GM12891 (cell line): ENCODE measurements at places on chromosomes 16 and 17.

- DNase-seq, result no peak
Observed at GRCh38 chr17:70187383-70187782, 18.1 kb downstream of the KCNJ2 start.

- no peak for DNase-seq
Observed at GRCh38 chr16:11007714-11008280, 63.4 kb downstream of the CLEC16A start.

DNA sequence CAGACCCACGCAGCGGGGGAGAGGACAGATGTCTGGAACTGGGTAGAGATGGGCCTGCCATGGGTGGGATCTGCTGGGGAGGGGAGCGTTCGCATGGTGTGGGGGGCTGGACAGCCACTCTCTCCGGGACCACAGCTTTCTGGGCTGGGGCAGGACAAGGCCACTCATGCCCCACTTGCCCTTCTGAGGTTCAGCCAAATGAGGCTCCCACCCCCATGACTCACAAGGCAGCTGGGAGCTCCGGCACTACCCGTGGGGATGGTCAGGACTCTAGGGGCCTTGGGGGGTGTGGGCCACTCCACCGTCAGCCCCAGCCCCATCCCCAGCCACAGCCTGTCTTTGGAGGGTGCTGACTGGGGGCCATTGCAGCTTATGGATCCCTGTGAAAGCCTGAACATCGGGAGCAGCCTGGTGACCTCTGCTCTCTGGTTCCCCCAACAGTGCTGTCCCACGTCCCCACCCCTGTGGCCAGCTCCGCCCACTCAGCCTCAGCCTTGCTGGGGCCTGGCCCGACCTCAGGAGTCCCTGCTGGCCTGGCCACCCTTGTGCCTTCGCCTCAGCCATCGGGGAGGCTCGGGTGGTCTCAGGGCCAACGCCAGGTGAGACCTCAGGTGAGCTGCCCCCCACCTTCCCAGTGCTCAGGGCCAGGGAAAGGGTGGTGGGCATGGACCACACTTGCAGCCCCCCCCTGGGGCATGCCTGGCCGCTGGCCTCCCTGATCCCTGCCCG, 4.7 kb upstream of the CDH15 start:
- DNase-seq, result no peak

DNA sequence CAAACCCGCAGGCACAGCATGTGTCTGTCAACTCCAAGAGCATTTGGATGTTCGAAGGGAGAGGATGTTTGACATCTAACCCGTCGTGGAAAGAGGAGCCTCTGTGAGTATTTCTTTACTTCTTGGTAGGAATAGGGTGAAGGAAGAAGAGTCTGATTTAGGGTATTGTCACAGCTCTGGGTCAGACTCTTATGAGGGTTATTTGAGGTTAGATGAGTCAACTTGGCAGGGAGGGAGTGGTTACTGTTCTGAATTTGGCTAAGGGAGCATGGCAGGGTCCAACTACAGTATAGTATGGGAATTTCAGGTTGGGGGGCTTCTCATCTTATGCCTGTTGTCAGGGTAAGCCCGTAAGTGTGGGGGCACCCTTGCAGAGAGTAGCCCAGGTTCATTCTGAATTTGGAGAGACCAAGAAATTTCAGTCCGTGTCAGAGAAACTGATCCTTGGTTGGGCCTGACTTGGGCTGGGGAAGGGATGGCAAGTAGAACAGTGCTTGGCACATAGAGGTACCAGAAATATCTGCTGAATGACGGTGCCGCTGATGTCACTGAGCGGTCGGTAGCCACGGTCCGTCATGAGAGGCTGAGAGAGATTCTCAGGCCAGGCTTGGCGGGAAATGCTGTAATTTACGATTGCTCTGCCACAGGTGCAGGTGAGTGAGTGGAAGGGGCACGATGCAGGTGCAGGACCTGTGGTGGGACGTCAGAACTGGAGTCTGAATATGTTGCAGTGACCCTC, 43.2 kb downstream of the MYH3 start:
- DNase-seq, result no peak

DNA sequence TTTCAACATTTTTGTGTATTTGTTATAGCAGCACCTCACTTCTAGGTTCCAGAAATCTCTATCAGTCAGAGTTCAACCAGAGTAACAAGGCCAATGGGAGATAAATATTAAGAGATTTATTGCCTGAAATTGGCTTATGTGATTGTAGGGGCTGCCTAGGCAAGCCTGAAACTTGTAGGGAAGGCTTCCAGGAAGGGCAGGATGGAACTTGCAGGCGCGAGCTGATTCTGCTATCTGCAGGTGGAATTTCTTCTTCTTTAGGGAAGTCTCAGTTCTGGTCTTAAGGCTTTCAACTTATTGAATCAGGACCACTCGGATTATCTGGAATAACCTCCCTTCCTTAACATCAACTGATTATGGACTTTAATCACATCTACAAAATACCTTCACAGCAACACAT, 199.5 kb upstream of the NLRP1 start:
- no peak for DNase-seq

GRCh38 chr16:87161822-87162676, 155.1 kb downstream of the C16orf95 start:
- DNase-seq, result no peak

DNA sequence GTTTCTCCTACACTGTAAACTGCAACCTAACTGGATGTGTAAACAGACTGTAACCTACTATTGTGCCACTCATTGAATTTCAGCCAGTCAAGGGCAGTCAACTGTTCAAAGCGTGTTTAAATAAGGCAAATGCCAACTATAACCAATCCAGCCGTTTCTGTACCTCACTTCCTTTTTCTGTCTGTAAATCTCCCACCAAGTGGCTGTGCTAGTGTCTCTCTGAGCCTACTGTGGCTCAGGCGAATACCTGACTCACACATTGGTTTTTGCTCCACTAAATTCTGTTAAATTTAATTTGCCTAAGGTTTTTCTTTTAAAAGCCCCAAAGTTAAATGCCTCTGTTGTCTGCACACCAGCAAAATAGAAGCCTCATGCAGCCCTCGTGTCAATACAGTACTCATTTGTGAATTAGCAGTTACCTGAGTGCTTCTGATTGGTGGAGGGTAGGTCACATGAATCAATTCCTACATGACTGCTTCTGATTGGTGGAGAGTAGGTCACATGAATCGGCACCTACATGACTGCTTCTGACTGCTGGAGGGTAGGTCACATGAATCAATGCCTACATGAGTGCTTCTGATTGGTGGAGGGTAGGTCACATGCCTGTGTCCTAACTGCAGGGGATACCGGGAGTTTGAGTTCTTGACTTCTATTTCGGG, 31.1 kb upstream of the CCR7 start:
- no peak for DNase-seq

DNA sequence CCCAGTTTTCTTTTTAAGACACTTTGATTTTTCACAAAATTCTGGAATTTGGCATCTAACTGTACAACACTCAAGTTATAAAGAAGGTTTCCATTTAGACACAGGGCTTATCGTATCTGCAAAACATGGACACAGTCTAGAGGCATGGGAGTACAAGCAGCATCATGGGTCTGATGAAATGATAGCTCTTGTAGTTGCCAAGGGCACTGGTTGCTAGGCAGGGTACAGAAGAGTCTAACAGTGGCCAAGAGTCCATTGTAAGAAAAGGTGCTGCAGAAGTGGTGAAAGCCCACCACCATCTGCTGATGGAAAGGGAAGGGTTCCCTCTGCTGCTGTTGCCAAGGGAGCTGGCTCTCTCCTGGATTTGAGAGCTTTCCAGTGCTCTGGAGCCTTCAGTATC, 20.8 kb downstream of the MYOCD start:
- no peak for DNase-seq

- no peak for DNase-seq
Observed at GRCh38 chr17:50517504-50518383, 9.5 kb downstream of the MYCBPAP start.

- no peak for DNase-seq
Observed at GRCh38 chr17:9905078-9905415, at the start of gene RCVRN. TSS of gene RCVRN (minus strand) at chr17:9905271. CDS start at chr17:9905180, 91 bp downstream.

GRCh38 chr17:948284-948852, 31.2 kb downstream of the NXN start:
- no peak for DNase-seq

DNA sequence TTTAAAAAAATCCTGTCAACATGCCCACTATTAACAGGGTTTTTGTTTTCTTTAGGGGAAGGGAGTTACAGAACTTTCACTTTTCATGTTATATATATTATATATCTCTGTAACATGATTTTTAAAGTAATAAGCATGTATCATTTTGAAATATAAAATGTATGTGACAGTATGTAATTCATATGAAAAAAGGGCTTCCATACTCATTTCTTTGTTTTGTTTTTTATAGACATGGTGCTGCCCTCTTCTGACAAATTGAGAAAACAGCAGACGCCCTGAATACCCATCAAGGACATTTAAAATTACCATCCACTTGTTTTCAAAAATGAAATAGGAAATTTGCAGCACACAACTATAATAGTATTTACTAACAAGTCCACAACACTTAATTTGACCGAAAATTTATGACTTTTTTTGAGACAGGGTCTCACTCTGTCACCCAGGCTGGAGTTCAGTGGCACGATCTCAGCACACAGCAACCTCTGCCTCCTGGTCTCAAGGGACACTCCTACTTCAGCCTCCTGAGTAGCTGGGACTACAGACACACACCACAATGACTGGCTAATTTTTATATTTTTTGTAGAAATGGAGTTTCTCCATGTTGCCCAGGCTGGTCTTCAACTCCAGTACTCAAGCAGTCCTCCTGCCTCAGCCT, 30.4 kb downstream of the CFDP1 start:
- no peak for DNase-seq

DNA sequence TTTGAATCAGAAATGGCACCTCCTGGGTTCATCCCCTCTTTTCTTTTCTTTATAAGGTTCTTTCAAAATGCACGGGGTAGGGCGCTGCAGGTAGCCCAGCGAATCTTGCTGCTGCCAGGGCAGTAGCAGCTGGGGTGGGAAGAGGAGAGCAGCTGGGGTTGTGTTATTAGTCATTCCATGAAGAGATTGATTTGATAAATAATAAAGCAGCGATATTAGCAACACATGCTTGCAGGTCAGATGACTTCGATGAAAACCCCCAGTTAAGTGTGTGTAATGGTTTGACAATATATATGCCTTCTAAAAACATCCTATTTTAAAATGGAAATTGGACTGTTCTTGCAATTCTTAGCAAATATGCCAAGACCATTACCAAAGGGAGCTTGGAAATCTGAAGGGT, 200.7 kb downstream of the CCDC182 start:
- no peak for DNase-seq

DNA sequence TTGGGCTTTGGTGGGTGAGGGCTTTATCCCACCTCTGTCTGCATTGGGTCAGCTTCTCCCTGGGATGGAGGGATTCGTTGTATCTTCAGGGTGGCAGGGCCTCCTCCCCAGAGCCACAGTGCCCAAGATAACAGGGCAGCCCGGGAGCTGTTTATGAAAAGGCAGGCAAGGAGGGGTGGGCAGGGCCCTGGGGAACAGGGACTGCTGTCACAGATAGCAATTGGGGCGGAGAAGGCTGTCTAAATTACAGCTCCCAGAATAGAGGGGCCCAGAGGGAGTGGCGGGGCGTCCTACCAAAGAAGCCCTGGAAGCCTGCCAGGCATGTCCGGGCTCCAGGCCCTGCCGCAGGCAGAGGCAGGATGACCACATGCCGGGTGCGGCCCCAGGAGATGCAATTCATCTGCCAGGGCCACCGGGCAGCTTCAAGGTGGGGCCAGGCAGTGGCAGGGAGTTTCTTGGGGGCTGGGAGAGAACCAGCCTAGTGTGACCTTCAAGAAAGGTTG, 18.8 kb upstream of the PHOSPHO1 start:
- DNase-seq, result no peak

- no peak for DNase-seq
Observed at GRCh38 chr17:21376081-21376758, at the start of gene KCNJ12. TSS of gene KCNJ12 (plus strand) at chr17:21376357. CDS start at chr17:21415343, 38,986 bp downstream.

GRCh38 chr17:49984283-49984682, 10.7 kb downstream of the DLX3 start:
- no peak for DNase-seq

DNA sequence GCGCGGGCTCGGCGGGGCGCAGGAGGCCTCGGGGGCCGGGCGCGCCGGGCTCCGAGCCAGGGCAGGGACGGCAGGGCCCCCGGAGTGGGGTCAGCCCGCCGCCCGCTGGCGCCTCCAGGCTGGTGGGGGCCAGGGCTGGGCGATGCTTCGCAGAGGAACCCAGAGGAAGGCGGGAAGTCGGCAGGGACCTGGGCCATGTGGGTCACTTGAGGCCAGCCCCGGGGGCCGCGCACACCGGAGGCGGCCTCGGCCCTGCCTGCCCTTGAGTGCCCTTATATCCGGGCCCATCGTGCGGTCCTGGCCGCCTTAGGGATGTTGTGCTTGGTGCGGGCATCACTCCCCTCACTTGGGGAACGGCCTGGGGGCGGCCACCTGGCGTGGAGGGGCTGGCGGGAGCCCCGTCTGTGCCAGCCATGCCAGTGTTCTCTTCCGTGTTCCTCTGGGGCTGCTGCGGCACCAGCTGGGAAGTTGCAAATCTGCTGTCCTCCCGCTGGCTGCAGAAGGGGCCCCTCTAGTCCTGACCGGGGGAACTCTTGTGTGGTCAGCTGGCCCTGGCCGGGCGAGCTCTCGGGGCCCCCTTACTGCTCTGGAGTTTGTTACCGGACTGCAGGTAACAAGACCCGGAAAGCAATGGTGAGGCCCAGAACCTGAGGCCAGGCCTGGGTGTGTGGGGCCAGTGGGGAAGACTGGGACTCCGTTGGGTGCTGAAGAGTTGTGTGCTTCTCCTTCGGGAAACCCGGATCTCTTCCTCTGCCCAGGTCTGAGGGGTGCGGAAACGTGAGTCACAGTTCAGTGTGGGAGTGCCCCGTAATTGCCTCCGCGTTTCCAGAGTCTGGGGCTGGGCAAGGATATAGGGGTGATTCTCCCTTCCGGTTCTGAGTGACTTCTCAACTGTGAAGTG, 849 bp downstream of the CAPN15 start:
- no peak for DNase-seq

DNA sequence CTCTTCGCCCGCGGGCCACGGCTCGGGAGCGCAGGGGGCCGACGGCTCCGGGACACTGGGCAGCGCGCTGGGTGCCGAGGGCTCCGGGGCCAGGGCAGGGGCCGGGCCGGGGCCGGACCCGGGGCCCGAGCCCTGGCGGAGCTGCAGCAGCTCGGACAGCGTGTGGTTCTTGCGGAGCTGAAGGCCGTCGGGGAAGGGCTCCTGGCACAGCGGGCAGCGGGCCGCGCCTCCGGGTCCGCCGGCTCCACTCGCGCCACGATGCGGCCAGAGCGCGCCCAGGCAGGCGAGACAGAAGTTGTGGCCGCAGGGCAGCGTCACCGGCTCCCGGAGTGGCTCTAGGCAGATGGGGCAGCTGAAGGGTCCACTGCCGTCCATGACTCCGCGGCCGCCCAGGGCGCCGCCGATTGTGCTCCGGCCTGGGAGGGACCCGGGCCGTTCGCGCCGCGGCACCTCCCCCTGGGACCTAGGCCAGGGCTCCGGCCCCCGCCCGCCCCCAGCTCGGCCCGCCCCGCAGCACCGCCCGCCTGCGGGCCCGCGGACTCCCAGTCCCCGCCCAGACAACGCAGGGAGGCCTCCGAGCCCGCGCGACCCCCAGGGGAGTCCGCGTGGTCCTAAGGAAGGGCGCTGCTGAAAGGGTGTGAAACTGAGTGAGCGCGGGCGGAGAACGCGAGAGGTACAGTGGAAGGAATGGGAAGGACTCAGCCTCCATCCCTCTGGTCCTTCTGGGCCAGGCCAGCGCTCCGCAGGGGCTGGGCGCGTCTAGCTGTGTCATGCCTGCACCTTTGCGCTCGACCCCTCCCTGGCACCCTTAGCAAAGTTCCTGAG, at the start of gene TRIM47:
TSS of gene TRIM47 (minus strand) at position 408 of the 825 bp plus-strand sequence. CDS start at position 375, 33 bp downstream.
- DNase-seq, result no peak
